ENCODE measurements at places on chromosomes 12 and 14. TPM values are rescaled to one million over a fixed set of nuclear protein-coding genes. Genes with fewer than 3 reads are reported as not detected.

Gene TMEM132C
- total RNA-seq = 0.32 TPM

Gene SERPINA5
- total RNA-seq = 2.1 TPM

Gene KRT6C
- total RNA-seq = not detected

Gene NKX2-8
- 0.61 TPM for total RNA-seq

Gene RAPGEF3
- total RNA-seq = 19.6 TPM

Gene RIN3
- 4.9 TPM for total RNA-seq

Gene AQP2
- total RNA-seq = not detected

Gene SMIM41
- total RNA-seq = not detected

Gene POLE2
- total RNA-seq = 25.5 TPM

Gene KLRC1
- not detected for total RNA-seq

Gene PPP2R5E
- 61.9 TPM for total RNA-seq

Gene LPAR5
- 0.24 TPM for total RNA-seq

Gene RFC5
- total RNA-seq = 51.7 TPM

Gene DAO
- total RNA-seq = not detected

Gene TEX22
- total RNA-seq = 1.2 TPM

GRCh38 chr12:132422040-132422380 lies 67.9 kb upstream of the FBRSL1 start:
- no peak for DNase-seq

- DNase-seq = no peak
These were observed 438.8 kb downstream of the EGLN3 start for GRCh38 chr14:33511851-33512640.

GRCh38 chr12:57771236-57771872 lies 551 bp downstream of the METTL1 start:
- peak; percentile 98 for DNase-seq

DNA sequence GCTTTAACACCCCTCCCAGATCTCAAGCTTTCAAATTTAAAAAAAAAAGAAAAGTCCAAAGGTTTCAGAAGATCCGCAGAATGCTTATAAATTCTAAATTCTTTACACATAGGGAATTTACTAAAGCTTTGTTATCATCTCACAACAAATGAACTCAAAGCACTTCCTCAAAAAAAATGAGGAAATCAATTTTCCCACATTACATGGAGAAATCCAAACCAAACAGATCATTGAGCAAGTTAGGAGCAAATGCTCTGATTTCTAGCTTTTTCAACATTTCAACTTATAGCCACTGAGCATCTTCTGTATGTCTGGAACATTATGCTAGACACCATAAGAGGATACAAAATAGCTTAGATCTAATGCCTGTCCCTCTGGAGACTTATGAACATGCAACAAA lies 161.0 kb downstream of the CEP128 start:
- DNase-seq = no peak

DNA sequence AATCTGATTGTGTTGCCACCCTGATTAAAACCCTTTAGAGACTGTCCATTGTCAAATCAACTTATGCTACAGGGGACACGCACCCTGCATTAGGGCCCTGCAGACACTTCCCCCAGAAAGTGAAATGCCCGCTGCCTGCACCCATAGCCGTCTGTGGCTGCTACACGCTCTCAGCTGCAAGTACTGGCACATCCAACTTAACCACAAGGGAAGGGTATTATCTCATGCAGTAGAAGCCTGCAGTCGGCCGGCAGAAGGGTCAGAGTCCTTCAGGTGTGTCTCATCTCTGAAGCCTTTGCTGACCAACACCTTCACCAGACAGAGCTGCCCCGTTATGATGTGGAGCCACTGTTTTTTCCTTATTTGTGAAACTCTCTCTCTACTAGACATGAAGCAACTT lies 20.8 kb downstream of the CFAP251 start:
- no peak for DNase-seq

GRCh38 chr14:64953661-64954060 lies 11.1 kb upstream of the GPX2 start:
- DNase-seq = no peak

GRCh38 chr12:101850199-101850598 lies 19.4 kb upstream of the GNPTAB start:
- no peak for DNase-seq

- no peak for DNase-seq
These were observed 119.8 kb downstream of the KICS2 start for GRCh38 chr12:64102339-64102738.

- peak; percentile 90 for DNase-seq
These were observed at the start of gene USP44 for GRCh38 chr12:95551305-95551704. Gene USP44 (minus strand): TSS chr12:95551476. CDS start chr12:95534256, 17,220 bp downstream.

GRCh38 chr12:94020335-94020734 lies 128.0 kb upstream of the PLXNC1 start:
- DNase-seq = no peak

DNA sequence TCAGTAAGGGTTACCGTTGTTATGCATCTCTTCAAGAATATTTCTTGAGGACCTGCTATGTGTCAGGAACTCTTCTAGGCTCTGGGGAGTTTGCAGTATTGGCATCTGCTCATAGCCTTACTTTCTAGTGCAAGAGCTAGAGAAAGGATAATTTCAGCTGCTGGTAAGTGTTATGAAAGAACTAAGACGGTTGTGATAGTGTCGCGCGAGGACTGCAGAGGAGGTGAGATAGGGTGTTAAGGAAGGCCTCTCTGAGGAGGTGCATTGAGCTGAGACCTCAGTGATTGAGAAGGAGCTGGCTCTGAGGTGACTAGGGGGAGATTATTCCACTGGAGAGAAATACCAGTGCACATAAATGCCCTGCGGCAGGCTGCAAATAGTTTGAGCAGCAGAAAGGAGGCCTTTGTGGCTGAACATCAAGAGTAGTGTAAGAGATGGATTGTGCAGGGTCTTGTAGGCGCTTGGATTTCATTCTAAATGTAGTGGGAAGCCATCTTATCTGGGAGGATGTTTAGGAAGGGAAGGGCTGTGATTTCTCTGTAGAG lies 824 bp downstream of the DDX55 start:
- no peak for DNase-seq

DNA sequence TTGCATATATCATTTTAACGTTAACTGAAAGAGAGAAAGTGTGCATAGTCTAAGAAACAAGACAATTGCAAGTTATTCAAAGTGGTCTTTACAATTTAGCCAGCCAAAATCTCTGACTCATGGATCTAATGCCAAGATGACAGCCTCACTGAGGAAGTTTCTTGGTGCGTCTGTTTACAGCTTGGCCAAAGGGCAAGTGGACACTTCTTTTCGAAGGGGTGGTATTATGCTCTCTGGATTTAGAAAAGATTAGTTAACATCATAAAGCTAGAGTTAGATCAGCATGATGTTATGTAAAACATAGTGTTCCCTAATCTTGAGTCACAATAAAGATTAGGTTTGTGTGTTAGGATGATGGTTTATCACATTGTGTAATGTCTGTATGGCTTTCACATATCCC lies 51.5 kb upstream of the SLC2A13 start:
- no peak for DNase-seq

GRCh38 chr14:62694075-62694474 lies 351.2 kb downstream of the KCNH5 start:
- DNase-seq = no peak

GRCh38 chr12:13504736-13505135 lies 308.2 kb downstream of the EMP1 start:
- no peak for DNase-seq

GRCh38 chr12:70258605-70259403 lies 15.6 kb downstream of the CNOT2 start:
- peak; percentile 59 for DNase-seq

- no peak for DNase-seq
These were observed 8.1 kb downstream of the OSBPL8 start for GRCh38 chr12:76551482-76551888.

GRCh38 chr14:101253948-101254347 lies 307.3 kb upstream of the DIO3 start:
- no peak for DNase-seq

- DNase-seq = no peak
These were observed 135.7 kb downstream of the RPAP3 start for GRCh38 chr12:47570151-47570550.

- peak; percentile 31 for DNase-seq
These were observed 536.3 kb upstream of the CCDC196 start for GRCh38 chr14:65949711-65950516.

DNA sequence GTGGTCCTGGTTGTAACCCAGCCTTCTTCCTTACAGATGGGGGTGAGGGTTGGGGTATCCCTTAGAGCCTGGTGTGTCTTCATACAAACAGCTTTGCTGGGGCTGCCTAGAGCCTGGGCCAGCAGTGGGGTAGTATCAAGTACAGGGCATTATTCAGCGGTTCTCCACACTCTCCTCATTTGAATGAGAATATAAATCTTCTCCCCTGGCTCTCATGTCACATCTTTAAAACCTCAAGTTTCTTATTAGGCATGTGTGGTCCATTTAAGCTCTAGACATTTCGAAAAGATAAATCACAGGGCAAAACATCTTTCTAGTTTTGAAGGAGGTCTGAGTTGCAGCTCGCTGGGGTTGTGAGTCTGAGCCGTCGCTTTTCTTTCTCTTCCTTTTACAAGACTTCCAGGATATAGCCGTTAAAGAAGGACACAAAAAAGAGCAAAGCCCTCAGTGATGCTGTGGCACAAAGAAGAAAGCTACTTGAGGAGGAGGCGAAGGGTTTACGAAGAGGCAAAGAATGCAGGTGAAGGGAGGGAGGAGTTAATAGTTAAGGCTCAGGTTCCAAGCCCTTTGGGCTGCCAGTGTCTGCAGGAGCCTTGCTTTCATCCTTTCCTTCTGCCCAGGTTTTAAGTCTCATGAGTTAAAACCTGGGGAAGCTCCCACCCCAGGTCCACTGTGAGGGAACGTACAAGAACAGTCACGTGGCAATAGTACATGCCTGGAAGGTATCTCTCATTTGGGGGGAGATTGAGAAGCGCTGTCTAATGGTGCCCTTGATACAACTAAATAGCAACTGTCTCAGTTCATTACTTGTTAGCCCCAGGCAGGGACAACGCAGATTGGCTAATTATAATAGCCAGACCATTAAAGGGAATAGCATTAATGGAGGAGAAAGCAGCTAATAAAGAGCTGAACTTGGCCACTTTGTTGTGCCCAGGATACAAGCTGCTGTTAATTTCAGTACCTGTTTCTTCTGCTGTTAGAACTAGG lies 94.2 kb downstream of the ETV6 start:
- peak; percentile 73 for DNase-seq
